Activated CD8-positive, alpha-beta memory T cell treated with anti-CD3 and anti-CD28 coated beads for 48 hours (primary cell): ENCODE measurements at places on chromosomes 1 and 21.

- DNase-seq = no peak
Observed at GRCh38 chr1:64196074-64196870, 7.2 kb upstream of the UBE2U start.

DNA sequence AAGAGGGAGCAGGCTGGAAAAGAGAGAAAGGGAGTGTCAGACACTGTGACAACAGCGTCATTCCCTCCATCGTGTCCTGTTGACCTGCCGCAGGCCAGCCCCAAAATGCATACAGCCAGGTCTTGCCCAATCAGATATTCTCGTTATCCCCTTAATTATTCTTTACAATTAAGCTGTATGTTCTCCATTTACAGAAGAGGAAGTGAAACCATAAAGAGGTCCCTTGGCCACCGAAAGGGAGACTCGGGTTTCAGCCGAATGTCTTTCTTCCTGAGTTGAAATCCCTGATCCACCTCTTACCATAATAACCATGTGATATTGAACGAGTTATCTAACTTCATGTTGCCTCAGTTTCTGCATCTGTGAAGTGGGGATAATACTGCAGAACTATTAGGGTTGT lies 70.5 kb downstream of the IGSF21 start:
- no peak for DNase-seq

GRCh38 chr1:221667504-221667903 lies 74.4 kb downstream of the DUSP10 start:
- DNase-seq = no peak

- no peak for DNase-seq
Observed at GRCh38 chr1:230067419-230067870, 407 bp downstream of the GALNT2 start.

DNA sequence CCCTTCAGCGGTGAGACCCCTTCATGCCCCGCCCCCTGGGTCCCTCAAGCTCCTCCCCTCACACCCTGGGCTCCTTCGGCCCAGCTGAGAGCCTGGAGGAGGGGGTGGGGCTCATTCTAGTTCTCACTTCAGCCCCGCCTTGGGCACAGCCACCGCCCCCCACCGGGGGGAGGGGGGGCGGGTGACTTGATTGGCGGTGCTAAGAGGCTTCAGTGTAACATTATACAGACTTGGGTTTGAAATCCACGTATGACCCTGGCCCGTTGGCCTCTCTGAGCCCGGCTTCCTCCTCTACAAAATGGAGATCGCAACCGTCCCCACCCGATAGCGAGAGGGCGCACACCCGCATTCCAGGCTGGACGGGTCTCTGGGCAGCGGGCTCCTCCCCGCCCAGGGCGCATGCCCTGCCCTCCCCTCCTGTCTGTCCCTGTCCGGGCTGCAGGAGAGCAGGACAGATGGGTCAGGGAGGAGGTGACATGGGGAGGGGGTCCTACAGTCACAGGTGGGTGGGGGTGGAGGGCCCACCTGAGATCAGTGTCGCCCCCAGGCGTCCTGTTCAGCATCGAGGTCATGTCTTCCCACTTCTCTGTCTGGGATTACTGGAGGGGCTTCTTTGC lies 5.1 kb downstream of the CLCNKB start:
- no peak for DNase-seq

DNA sequence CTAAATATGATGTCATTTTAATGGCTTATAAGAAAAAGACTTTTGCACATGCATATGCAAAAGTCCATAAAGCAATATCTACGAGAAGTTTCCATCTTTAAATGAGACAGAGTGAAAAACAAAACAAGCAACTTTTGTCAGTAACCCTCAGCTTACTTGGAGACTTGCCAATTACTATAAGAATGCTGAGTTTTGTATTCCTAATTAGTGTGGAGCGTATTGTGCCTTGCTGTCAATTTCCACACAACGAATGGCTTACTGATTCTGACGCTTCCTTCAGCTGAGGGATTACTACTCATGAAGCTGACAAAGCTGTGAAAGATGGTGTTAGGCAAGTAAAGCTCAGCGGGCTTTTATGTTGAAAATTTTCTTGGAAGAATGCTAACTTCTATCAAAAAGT lies 440.4 kb upstream of the ADAMTS5 start:
- no peak for DNase-seq

GRCh38 chr1:198687429-198687828 lies 48.6 kb downstream of the PTPRC start:
- DNase-seq = no peak

DNA sequence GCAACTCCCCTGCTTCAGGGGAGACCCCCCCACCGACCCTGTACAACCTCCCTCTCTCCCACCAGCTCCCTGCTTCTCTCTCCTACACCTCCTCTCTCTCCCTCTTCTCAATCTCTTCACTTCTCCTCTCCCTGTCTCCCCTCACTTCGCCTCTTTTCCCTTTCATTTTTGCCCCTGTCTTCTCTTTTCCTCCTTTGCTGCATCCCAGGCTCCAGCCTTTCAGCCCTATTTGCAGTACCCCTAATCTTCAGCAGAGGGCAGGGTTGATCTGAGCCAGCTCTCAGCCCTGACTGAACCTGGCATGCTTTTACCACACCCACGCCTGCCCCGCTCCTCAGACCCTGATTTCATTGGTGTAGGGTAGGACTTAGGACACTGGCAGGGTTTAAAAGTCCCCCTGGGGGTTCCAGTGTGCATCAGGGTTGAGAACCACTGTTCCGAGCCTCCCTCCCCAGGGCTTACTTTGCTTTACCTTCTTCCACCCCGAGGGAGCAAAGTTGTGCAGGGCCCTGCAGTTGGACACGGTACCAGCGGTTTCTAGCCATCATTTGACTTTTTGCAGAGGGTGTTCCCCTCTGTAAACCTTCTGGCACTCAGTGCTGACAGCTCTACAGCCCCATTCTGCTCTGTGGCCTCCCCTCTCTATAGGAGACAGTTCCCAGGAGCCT lies 67.3 kb upstream of the CNTN2 start:
- DNase-seq = no peak

DNA sequence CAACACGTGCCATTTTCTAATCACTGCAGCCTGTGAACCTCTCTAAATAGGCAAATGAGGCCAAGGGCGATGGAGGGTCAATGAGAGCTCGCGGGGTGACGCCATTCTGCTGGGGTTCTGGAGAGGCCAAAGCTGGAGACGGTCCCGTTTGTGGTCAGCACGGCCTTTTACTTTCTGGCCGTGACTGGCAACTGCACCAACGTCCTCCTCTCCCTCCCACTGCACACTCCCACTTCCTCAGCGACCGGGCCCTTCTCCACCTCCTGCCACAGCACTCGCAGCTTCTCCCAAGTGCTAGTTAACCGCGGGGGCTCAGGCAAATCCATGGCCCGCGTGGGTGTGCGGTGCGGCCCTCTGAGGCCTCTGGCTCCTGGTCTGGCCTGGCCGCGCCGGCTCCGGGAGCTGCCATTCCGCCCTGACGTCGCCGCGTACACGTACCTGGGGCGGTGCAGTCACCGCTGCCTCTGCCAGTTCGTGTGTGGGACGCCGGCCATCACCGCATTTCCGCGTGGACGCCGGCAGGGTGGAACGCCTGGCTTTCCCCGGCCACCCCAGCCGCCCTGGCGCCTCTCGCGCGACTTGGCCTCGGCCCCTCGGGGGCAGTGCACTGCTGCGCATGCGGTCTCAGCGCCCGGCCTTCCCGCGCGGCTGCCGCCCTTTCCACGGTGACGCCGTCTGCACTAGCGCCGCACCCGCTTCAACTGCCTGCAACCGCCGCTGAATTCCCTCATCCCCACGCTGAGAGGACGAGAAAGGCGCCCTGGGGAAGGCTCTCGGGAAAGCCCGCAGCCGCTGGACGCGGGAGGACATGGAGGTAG lies 18.2 kb downstream of the OR2C3 start:
- no peak for DNase-seq

DNA sequence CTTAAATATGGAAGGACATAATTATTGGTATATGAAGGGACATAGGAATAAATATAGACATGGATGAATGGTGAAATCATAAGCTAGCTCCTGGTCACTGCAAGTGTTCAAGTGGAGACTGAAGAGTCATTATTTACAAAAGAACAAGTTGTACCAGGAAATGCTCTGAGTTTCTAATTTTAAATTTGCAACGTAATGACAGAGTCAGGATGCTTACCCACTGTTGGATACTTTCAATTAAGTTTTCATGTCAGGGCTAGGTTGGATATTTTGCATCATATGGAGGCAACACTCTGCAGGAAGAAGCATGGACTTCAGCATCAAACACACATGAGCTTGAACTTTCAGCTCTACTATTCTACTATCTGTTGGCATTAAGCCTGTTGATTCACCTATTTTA lies 499.6 kb upstream of the C1orf87 start:
- DNase-seq = no peak

DNA sequence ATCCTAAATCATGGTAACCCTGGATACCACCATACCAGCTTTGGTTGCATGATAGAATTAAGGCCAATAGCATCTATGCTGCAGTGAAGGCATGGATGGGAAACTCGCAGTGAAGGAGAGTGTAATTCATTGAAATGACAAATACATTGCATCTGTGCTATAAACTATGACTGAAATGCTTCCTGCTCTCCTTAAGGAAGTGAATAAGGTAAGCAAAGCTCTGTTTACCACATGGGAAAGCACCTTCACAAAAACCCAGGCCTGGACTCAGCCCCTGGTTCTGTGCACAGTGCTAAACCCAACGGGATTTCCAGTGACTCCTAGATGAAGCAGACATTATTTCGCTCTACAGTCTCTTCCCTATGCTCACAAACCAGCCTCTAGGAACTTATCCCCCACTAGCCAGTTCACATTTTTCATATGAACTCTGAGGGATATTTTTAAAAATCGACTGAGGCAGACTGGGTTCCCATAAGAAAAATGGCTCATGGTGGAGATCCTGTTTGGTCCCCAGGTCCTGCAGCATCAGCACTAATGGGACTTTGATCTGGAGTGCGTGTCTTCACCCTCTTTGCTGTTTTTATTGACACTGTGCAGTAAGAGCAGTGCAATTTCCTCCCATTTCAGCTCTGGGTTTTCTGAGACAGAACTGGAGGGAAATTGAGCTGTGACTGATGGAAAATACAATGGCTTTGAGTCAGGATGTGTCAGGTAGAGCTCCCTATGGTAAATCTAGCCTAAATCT lies 362.7 kb downstream of the SIPA1L2 start:
- no peak for DNase-seq

DNA sequence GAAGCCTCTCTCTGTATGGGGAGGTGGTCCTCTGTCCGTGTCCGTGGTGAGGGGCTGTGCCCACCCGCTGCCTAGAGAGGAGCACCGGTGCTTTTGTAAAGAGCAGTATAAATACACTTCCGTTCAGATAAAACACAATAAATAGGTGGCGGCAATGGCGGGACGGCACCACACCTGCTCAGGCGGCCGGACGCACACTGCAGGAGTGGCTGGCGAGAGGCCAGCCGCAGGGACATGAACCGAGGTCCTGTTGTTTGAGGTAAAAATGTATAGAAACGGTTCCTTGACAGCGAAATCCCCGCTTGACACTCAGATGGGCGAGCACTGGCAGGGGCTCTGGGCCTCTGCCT lies 40.8 kb downstream of the KRTAP10-1 start:
- no peak for DNase-seq

DNA sequence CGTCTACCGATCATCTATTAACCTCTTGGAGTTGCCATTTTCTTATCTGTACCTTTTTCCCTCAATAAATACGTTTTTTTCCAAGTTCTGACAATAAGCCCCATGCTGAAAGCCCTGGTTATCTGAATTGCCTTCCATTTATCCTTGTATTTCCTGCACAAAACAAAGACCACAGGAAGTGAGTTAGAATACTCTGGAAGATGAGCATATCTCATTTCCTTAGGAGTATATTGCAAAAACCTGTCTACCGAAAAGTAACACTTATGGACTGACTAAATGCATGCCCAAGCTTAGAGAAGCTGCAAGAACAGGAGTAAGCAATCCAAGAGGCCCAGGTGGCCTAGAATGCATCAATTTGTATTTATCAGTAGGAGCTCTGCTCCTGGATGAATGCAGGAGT lies 39.9 kb downstream of the DIRAS3 start:
- no peak for DNase-seq

DNA sequence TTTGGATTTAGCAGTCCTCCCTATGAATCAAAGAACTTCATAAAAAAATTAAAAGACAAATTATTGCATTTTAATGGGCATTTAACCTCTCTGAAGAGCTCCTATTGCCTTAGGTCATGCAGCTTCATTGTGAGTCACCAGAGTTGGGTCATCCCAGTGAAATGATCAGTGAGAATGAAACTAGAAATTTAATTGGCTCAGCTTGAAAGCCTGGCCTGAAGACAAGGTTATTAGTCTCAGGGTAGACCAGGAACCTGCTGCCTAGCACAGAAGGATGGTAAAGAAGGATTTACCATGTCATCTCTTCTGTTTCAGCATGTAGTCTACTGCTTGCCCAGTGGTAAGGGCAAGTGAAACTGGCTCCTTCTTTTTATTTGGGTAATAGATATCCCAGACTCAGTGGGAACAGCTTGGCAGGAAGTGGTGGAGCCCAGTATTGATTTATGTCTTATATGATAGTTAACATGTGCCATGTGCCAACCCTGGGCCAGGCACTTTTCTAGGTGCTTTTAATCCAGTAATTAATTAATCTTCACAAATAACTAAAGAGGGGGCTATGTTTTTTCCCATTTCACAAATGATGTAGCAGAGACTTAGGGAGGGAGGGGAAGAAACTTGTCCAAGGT lies 23.6 kb downstream of the LAMC2 start:
- DNase-seq = no peak

DNA sequence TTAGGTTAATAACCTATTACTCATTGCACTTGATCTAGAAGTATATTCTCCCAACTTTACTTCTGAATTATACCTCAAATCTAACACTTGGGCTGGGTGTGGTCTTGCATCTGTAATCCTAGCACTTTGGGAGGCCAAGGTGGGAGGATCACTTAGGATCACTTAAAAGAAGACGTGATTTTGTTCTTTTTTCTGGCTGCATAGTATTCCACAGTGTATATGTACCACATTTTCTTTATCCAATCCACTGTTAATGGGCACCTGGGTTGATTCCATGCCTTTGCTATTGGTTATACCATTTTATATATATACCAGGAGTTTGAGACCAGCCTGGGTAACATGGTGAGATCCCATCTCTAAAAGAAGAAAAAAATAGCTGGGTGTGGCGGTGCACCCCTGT lies 48.5 kb upstream of the TSNAX start:
- DNase-seq = no peak

GRCh38 chr1:109241344-109241743 lies 8.0 kb upstream of the CELSR2 start:
- DNase-seq = no peak

DNA sequence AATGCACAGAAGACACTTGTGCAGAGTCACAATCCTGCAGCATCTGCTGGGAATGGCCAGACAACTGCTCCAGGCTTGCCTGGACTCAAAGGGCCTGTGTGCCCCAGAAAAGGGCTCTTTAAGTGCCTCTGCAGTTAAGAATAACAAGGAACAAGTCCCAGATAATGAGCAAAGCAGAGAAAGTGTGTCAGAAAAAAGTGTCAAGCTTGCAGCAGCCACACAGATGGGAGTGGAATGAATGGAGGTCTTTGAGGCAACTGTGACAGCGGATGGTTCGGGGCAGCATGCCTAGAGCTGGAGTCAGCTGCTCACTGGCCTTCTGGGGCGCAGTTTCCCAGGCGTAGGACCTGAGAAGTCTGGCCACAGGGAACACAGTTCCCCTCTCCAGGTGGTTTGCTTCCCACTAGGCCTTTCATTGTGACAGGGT lies 5.1 kb downstream of the PARP1 start:
- no peak for DNase-seq

- no peak for DNase-seq
Observed at GRCh38 chr1:116390195-116390594, 17.2 kb downstream of the ATP1A1 start.
